ENCODE measurements at places on chromosomes 3 and 15.

DNA sequence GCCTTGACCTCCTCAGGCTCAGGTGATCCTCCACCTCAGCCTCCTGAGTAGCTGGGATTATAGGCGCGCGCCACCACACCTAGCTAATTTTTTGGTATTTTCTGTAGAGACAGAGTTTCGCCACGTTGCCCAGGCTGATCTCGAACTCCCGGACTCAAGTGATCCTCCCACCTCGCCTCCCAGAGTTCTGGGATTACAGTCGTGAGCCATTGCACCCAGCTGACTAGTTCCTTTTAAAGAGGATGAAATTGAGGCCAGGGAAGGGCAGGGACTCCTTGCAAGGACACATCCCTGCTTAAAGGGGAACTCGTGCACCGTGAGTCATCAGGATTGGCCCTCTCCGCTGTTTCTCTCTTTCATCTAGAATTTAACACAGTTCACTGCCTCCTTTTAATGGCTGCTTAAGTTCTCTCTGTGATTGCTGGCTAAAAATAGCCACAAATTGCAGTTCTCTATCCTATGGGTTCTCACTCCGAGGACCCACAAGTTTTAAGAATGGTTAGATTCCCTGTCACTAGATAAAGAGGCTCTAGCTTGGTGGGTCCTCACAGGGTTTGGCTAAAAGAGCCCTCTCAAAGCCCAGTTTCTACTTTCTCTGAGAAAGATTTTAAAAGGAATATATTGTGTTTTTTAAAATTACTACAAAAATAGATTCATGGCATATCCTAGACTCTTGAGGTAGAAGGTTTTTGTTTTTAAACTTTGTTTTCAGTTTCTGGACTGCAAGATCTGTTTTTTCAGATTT is 1.4 kb downstream of the CRTAP start:
- DNase-seq = peak; percentile 79

DNA sequence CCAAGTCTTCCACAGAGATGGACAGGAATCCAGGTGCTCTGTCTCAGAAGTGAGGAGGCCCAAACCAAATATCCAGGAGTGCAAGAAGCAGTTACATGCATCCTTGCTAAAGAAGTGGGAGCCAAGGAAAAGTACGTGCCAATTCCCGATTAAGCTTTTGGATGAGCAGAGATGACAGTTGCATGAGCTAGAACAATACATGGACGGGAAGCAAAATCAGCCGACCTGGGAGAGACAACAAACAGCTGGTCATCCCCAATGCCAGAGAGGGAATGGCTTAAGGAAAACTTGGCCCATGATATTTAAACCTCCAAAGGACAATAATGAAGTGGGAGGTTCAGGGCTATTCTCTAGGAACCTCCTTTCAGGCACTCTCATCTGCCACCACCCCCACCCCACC is 86.0 kb upstream of the ABHD17C start:
- DNase-seq = no peak

DNA sequence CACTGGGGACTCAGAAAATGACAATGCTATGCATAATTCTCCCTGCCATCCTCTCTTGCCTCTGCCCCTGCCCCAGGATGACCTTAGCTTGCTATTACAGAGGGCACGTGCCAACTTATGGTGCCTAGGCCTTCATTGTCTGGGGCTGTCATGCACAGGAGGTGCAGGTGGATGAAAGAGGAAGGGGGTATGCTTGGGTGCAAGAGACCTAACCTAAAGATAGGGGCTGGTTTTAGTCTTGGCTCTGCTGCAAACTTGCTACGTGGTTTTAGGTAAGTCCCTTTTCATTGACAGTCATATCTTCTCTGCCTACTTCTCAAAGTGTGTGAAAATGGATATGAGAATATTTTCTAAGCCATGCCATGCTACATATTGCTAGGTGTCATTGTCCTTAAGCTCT is 161.3 kb downstream of the EPHB1 start:
- DNase-seq = no peak

DNA sequence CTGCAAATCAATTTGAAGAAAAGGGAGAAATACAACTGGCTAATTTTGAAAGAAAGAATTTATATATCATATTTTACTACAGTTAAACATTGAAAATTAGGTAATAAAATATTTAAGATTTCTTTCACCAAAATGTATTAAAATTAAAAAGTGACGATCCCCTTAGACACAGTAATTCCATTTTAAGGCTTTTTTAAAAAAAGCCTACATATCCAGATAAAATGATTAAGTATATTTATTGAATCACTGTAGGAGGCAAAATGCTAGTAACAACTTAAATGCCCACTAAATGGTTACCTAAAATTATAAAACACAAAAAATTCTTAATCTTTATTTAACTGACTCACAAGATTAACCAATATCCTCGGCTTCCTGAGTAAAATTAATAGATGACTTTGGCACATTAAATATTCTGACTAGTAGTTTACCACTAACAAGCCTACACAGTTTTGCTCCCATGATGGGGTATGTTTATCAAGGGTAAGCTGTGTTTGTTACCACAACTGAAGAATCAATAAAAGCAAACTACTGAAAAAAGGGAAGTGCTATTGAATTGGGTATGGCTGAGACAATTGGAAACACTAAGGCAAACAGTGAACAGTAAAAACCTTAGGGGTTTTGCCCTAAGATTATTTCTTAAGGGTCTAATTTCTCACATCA is 28.4 kb downstream of the ANKRD28 start:
- peak; percentile 33 for DNase-seq

DNA sequence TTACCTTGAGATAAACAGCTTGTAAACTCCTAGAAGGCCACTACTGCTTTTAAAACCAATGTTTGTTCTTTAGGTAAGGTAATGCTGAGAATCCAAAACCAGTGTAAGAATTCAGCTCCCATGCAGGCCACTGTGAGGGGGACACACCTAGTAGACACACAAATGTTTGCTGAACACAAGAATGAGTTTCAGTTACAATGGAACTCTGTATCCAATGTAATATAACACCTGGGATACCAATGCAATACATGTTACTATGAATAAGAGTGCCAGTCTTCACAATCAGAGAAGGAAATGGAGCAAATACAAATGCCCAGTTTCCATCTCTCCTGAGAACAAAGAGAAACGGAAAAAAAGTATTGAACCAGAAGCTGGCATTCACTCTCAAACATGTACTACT is 65.9 kb downstream of the IGF2BP2 start:
- DNase-seq = no peak

- DNase-seq = no peak
These were observed 6.2 kb upstream of the OXTR start for GRCh38 chr3:8775602-8776001.

- no peak for DNase-seq
These were observed 38.4 kb downstream of the TMEM158 start for GRCh38 chr3:45187694-45188141.

- DNase-seq = no peak
These were observed 276.9 kb downstream of the TLE3 start for GRCh38 chr15:69820819-69821218.

- DNase-seq = peak; percentile 12
These were observed 3.5 kb upstream of the CPNE4 start for GRCh38 chr3:132038198-132038825.

GRCh38 chr3:37765591-37766488 is 95.8 kb upstream of the CTDSPL start:
- peak; percentile 62 for DNase-seq

- DNase-seq = peak; percentile 69
These were observed 43.5 kb upstream of the BDH1 start for GRCh38 chr3:197599089-197599765.

- no peak for DNase-seq
These were observed 96.0 kb upstream of the CCDC80 start for GRCh38 chr3:112736805-112737566.

GRCh38 chr15:77674327-77674726 is 41.6 kb upstream of the LINGO1 start:
- no peak for DNase-seq

- DNase-seq = no peak
These were observed 32.0 kb downstream of the UBE3A start for GRCh38 chr15:25406846-25407245.

DNA sequence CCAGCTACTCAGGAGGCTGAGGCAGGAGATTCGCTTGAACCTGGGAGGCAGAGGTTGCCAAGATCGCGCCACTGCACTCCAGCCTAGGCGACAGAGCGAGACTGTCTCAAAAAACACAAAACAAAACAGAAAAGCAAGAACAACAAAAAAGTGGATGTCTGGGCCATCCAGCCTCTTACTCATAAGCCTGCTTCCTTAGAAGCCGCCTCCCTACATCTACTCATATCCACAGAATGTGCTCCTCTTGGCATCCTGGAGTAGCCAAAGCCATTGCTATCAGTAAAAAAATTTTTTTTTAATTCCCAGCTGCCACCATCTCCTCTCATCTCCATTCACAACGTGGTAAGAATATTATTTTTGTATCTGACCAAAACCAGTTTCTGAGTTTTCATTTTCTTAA is 10.8 kb downstream of the ZSCAN2 start:
- no peak for DNase-seq

DNA sequence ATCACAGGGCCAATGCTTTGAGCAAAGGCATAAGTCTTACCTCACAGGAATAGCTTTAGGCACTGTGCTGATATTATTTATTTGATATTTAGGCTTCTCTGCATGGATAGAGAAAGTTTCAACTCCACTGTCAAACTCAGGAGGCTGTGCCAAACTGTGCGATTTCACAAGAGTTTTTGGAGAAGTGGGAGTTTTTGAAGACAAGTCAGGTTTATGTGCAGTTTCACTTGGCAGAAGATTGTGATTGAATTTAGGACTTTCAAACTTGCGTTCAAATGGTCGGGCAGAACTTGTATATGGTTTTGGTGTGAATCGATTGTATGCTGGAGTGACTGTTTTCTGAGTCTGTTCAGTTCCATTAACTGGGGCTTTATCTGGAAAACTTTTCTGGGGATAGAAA is 113.7 kb downstream of the TJP1 start:
- no peak for DNase-seq

DNA sequence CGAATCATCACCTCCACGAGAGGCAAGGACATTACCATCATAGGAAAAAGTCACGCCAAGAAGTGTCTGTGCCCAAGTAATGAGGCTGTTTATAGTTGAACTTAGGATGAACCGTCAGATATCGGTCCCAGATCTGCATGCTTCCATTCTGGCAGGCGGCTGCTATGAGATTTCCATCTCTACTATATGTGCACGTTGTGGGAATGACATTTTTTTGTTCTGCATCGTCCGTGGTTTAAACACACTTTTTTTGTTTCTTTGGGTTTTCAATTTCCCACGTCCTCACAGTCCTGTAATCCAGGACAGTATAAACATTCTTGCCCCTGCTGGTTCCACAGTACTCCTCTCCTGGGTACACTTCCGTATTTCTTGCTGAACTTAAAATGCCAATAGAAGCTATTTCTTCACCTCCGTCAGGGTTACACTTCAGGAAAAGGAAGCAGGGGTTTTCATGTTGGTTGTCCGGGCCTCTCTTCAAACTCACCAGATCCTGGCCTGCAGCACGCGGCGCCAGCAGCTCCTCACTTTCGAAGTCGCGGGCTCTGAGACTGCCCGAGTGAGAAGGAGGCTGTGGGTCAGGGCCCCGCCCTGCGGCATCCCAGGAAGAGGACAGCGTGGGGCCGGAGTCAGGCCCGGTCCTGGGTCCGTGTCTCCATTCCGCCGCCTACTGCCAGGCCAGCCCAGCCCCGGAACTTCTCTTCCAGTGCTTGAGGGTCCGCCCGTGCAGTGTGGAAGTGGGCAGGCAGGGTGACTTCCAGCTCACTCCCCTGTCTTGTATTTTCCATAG is 9.8 kb upstream of the TM4SF4 start:
- DNase-seq = peak; percentile 61

DNA sequence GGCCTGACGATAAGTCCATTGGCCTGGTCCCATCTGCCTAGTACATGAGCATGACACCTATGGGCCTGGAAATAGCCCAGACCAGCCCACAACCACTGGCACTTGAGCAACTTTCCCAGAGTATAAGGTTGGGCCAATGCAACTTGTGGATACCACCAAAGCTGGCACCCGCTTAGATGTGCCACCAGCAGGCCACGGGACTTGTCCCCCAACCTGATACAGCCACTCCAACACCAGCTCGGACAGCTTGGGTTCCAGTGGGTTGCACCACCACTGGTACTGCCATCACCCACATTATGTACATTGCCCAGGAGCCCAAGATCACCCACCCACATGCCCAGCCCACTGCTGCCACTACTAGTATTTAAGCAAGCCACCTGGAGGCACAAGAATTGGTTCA is 381.2 kb downstream of the GBE1 start:
- no peak for DNase-seq

DNA sequence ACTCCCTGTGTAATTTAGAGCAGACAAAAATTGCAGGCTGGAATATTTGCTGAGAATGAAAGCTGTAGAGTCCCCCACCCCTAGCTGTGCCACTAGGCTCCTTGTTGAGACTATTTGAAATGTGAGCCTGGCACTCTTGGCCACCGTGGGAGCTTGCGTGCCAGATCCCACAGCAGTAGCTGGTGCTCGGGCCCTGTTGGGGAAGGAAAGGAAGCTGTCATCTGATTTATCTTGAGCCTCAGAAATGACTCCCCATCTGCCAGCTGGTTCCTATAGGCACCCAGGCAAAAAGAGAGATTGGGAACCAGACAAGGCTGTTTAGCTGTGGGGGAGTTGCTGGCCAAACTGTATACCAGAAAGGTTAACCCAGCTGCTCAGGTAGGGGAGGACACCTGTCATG is 23.4 kb upstream of the CLEC3B start:
- DNase-seq = no peak

DNA sequence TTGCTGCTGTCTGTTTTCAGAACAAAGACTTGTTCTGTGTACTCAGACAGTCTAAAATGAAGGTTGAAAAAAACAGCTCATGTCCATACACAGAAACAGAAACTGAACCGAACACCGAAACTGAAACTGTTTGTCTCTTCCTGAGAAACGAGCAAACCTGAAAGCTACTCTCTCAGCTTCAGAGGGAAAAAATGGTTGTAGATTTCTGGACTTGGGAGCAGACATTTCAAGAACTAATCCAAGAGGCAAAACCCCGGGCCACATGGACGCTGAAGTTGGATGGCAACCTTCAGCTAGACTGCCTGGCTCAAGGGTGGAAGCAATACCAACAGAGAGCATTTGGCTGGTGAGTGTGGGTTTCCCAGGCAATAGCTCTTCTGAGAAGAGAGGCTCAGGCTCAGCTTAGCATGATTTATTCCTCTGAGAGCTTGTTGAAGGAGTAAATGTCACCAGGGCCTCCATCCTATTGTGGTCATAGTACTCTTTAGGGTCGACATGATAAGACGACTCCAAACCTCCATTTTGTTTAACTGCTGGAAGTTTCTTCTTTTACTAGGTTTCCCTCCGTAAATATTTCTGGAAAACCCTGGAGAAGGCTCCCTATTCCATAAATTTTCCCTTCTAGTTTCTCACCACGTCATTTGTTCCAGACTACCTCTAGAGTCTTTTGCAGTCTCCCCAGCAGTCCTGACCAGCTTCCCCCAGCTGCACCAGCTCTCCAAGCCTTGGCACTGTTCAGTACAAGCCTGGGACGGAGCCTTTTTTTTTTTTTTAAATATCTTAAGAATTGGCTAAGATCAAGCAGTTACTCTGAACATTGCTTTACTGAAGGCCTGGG is at the start of gene RTP4:
TSS of gene RTP4 (plus strand) at position 135 of the 838 bp plus-strand sequence. CDS start at position 192, 57 bp downstream.
- no peak for DNase-seq

- DNase-seq = no peak
These were observed 23.2 kb downstream of the SCN11A start for GRCh38 chr3:39028546-39028945.
